CD14-positive monocyte (primary cell): ENCODE measurements at places on chromosomes 2 and 18. TPM values are rescaled to one million over a fixed set of nuclear protein-coding genes. Genes with fewer than 3 reads are reported as not detected.

GRCh38 chr18:10490401-10491165 is 35.2 kb upstream of the NAPG start:
- peak; percentile 63 for DNase-seq

GRCh38 chr2:18741895-18742732 is 152.7 kb upstream of the NT5C1B start:
- no peak for DNase-seq

GRCh38 chr2:56465491-56465890 is 281.7 kb downstream of the CCDC85A start:
- DNase-seq: no peak

DNA sequence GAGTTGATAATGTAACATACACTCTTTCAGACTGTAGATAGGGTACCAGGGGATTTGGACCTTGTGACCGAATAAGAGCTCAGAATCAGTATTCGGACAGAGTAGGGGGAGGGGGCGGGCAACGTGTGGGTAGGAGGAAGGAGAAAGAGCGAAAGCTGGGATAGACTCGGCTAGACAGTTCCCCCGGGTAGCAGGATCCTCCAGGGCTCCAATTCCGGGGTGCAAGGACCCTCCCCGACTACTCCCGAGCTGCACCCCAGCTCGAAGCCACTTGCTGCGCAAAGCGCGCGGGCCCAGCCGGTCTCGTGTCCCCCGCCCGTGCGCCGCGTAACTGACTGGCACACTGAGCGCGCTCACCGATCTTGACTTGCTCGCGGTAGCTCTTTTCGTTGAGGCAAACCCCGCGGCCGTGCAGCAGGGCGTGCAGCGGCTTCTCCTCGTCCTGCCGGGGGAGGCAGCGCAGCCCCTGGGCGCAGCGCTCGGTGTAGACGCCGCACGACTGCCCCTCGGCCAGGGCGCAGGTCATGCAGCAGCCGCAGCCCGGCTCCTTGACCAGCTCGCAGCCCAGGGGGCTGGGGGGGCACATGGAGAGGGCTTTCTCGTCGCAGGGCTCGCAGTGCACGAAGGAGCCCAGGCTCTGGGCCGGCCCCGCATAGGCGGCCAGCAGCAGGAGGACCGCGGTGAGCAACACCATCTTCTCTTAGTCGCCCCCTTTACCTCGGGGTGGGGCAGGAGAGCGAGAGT is 1.1 kb downstream of the IGFBP5 start:
- no peak for DNase-seq

DNA sequence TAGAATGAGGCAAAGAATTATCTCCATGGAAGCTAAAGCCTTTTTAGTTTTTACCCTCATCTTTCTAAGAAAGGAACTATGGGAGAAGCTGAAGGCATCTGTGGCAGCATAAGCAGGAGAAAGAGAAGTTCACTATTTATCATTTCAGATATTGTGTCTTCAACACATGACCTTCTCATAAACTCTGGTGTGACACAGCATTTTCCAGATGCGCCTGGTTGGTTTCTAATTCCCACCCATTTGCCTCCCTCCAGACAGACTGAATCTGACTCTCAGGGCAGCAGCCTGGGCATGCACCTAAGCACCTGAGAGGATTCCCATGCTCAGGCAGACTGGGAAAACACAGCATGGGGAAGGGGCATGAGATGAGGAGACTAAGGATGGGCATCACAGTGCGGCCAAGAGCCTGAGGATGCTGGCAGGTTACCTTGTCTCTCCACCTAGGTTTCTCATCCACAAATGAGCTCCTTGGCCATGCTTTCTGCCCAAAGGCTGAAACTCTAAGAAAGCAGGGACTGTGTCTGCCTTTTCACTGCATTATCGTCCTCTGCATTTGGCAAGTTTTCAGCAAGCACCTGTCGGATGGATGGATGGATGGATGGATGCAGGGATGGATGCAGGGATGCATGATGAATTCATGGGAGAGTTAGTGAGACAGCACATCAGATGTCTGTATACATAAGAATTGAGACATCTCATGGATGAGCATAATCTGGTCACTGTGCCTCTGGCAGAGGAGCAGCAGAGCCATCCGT is 28.8 kb upstream of the SULT1C4 start:
- no peak for DNase-seq

- DNase-seq: no peak
These were observed 160.5 kb downstream of the SETBP1 start for GRCh38 chr18:44841221-44841620.

- no peak for DNase-seq
These were observed 782.6 kb upstream of the ID2 start for GRCh38 chr2:7899241-7899640.

DNA sequence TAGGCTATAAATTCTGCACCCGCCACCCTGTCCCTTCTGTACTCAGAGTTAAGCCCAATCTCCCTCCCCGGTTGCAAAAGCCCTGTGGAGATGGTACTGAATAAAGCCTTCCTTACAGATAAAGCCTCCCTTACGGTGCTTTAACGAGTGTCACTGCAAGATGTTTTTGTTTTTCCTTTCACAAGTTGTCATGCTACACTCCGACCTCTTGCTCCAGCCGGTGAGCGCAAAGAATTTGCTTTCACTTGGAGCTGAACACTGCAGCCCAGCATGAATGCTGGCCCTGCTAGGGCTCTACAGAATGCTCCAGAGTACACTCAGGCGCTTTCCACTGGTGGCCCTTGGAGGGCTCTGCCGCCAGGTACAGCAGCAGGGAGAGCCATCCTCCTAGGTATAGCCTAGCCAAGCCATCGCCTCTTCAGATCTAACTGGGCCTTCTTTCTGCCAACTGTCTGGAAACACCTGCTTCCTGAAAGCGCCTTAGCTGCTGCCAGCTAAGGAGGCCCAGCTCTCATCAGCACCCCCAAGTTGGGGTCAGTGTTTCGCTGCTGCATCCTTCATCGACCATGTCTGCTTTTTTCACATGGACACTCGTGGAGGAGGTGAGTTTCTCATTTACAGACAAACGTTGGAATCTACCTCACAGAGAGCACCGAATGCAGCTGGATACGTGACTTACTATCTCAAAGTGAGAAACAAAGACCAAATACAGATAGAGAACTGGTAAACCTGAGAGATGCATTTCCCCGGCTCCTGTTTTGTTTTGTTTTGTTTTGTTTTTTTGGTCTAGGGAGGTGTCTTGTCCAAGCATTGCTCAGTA is 13.4 kb upstream of the CREG2 start:
- DNase-seq: no peak

- DNase-seq: no peak
These were observed 438.1 kb upstream of the FAM98A start for GRCh38 chr2:34037157-34037556.

- DNase-seq: no peak
These were observed 314.9 kb downstream of the ERBB4 start for GRCh38 chr2:212223696-212224095.

DNA sequence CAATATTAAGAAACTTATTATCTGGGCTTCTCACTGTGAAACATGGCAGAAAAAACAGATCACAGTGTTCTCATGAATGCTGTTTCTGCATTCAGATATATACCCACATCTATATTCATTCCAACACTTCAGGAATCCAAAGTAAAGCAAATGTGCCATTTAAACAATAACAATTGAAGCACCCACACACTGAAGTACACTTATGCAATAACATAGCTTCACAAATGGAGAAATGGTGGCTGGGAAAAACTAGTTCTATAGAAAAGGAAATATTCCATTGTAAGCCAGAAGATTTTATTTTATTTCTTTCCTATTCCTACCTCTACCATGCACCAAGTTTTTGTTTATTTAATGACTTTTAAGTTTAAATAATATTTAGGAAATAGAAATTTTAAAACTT is 111.9 kb downstream of the DPP4 start:
- no peak for DNase-seq

DNA sequence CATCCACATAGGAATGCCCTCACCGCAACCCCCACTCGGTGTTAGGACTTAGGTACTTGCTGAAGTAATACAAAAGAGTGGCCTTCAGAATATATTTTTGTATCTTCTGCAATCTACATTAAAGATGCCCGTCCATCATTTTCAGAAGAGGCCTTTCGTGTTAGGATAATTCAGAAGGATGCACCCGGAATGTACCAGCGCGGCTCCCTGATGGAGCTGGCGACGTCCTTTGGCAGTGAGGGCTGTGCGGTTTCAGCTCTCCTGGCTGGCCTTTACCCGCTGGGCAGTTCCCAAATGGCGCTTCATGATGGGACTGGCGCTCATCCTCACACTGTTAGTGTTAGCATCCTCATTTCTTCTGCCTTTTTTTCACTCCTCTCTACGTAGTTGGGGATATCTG is 15.3 kb downstream of the TWIST2 start:
- DNase-seq: no peak

DNA sequence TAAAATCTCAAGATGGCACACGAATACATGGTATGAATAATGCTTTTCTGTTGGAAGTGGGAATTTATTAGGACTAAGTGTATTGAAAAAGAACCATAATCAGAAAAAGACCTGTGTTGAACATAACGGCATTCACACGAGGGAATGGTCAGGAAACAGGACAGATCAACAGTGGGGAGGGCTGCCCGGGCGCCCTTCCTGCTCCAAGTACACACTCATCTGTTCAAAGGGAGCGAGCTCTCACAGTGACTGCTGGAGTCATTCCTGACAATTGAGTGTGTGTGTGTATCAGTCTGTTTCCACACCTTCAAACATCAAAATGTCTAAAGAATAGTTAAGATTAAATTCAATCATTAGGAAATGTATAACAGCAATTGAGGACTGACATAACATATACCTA is 167.2 kb downstream of the HDAC4 start:
- no peak for DNase-seq

DNA sequence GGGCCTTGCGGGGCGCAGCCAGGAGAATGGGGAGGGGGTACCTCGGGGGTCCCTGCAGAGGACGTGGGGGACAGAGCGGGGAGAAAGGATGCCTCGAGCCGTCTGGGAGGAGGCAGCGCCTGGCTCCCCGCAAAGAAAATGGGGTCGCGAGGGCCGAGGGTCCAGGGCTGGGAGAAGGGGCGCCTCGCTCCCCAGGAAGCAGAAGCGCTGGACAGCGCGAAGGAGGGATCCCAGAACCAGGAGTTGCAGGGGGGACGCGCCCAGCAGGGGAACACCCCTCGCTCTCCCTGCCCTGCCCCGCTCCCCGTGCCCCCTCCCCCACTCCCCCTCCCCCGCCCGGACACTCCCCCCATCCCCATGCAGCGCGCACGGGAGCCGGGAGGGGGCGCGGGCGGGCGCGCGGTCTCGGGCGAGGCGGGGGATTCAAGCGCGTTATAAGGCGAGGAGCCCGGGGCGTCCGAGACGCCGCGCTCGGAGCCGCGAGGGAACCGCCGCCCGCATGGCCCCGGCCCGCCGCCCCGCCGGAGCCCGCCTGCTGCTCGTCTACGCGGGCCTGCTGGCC is at the start of gene ERFE:
Gene ERFE, plus strand, starts transcription at position 462 of the 562 bp plus-strand sequence. Its CDS starts 38 bp downstream, at position 500.
- DNase-seq: peak; percentile 31

- no peak for DNase-seq
These were observed 4.2 kb downstream of the GALNT13 start for GRCh38 chr2:153875801-153876466.

GRCh38 chr2:61220768-61221167 is 58.8 kb downstream of the C2orf74 start:
- no peak for DNase-seq

GRCh38 chr18:13284330-13285027 is 65.9 kb downstream of the LDLRAD4 start:
- DNase-seq: no peak

DNA sequence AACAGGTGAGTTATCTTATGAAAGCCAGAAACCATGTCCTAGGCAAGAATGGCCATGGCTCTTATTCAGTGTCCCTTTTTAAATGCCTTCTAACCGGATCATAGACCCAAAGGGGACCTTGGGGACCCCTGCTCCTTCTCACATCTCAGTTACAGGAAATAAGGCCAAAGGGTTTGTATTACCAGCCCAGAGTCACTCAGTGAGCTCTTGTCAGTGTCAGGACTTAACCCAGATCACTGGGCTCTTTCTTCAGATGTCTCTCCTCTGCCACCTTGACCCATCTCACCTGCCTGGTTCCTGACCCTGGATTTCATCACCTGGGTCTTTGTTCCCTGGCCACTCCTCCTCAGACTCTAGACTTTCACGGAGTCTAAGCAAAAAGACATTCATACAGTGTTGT is 556.7 kb downstream of the CMPK2 start:
- DNase-seq: no peak

RAD51AP2 gene
- polyA plus RNA-seq: not detected

GALNT5 gene
- not detected for polyA plus RNA-seq

PTPN18 gene
- polyA plus RNA-seq: 256 and 365 TPM in 2 replicates

ZNF396 gene
- polyA plus RNA-seq: 0.36 and 1.0 TPM in 2 replicates

GLI2 gene
- polyA plus RNA-seq: not detected

PLEKHH2 gene
- not detected for polyA plus RNA-seq

LRATD1 gene
- polyA plus RNA-seq: not detected

MROH2A gene
- polyA plus RNA-seq: not detected

TEX44 gene
- polyA plus RNA-seq: not detected

DRC1 gene
- not detected for polyA plus RNA-seq
